ENCODE measurements at places on chromosomes 12 and 14. TPM values are rescaled to one million over a fixed set of nuclear protein-coding genes. Genes with fewer than 3 reads are reported as not detected.

The CISTR gene
- total RNA-seq, result not detected

The SYCP3 gene
- 0.29 TPM for total RNA-seq

The GALNT8 gene
- not detected for total RNA-seq

The A2ML1 gene
- 0.32 TPM for total RNA-seq

The CPNE6 gene
- total RNA-seq, result not detected

All from SK-MEL-5 (cell line).